Omental fat pad (tissue), 4 donors: ENCODE measurements at places on chromosomes 5 and 9.

- DNase-seq, result no peak
Observed at GRCh38 chr9:109276469-109277440, 44.1 kb downstream of the EPB41L4B start.

DNA sequence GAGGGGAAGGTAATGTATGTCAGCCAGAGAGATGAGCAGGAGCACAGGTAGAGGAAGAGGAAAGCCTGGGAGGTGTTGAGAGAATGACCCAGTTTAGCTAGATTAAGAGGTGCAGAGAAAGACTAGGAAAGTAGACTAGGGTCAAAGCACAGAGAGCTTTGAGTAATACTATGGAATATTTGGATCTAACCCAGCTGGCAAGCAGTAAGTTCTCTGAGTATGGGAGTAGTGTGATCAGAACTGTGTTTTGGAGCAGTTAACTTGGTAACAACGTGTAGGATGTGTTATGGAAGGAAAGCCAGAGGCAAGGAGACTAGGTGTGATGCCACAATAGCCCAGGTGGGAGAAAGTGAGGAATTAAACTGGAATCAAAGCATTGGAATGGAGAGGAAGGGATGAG lies 84.9 kb upstream of the PTGER4 start:
- DNase-seq, result no peak

GRCh38 chr9:27701587-27701986 lies 128.3 kb upstream of the C9orf72 start:
- DNase-seq, result no peak

- DNase-seq, result no peak
Observed at GRCh38 chr5:2415678-2416077, 335.8 kb downstream of the IRX2 start.

GRCh38 chr5:111229221-111229835 lies 5.1 kb downstream of the CAMK4 start:
- no peak for DNase-seq

DNA sequence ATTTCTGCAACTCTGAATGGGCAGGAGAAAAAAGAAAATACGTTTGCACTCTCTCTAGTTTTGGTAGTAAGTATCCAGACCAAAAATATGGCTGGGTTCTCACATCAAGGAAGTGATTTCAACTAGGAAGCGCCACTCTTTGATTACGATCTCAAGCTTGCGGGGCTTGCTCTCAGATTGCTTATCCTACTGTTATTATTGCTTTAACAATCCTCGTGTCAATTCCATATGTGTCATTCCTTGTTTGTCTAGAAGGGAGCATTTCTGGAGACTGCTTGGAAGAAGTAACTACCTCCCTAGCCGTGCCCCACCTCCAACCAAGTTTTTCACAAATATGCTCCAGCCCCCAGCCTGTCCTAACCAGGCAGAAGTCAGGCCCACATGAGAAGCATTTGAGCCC lies 3.5 kb downstream of the PRUNE2 start:
- no peak for DNase-seq

DNA sequence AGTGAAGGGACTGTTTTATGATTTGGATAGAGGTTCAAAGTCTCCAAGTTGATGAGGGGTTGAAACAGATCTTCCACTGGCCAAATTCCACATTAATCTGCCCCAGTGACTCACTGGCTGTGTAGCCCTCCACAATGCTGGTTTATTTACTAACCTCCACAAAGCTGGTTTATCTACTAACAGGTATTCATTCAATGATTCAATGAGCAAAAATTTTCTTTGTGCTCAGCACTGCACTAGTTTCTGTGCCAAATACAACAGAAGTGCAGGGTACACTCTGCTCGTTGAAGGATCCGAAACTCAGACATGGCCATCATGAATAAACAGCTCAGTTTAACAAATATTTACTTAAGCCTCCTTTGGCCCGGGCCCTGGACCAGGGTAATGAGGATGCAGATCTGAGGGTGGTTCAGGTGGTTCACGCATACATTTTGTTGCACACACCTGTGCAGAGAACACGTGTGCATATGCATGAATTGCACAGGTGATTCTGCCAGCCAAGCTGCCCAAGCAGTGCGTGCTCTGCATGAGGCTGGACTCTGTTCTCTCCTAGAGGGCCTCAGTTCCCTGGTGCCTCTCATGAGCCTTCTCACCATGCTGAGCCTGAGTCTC lies 71.0 kb downstream of the SH3PXD2B start:
- DNase-seq, result no peak

GRCh38 chr5:140546851-140547507 lies 483 bp upstream of the EIF4EBP3 start:
- no peak for DNase-seq

- peak; percentile 48 for DNase-seq
Observed at GRCh38 chr5:78518365-78519197, 130.0 kb downstream of the LHFPL2 start.

DNA sequence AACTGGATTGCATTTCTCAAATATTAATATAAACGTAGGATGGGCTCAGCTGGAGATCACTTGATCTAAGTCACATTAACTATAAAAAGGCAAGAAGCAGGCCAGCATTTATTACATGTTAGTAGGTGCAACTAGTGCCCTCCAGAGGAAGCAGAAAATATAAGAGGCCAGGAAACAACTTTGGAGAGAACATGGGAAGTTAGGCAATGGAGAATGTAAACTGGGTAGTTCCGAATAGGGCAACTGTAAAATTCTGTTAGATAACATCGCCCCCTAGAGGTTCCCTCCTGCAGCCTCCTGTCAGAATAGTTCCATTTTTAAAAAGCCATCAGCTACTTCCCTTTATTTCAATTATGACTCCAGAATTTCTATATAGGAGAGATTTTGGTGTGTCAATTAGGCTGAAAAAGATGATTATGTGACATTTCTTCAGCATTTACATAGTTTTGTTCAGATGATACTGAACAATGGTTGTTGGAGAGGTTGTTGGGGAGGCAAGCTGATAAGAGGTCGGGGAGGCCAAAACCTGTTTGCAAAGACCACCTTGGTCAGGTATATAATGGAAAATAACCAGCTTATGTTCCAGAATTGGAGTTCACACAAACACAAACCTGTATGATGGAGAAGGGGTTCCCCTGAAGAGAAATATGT lies 22.4 kb downstream of the CCL28 start:
- DNase-seq, result no peak

- DNase-seq, result no peak
Observed at GRCh38 chr9:136881691-136882108, 4.6 kb upstream of the TRAF2 start.

- no peak for DNase-seq
Observed at GRCh38 chr9:121811751-121812150, 160.3 kb downstream of the DAB2IP start.

- DNase-seq, result no peak
Observed at GRCh38 chr5:927172-928015, 34.7 kb downstream of the TRIP13 start.

GRCh38 chr9:33244137-33244784 lies 4.3 kb downstream of the SPINK4 start:
- no peak for DNase-seq

- no peak for DNase-seq
Observed at GRCh38 chr9:26292943-26293342, 599.7 kb downstream of the CAAP1 start.

GRCh38 chr9:132645711-132646110 lies 24.1 kb downstream of the DDX31 start:
- DNase-seq, result no peak

DNA sequence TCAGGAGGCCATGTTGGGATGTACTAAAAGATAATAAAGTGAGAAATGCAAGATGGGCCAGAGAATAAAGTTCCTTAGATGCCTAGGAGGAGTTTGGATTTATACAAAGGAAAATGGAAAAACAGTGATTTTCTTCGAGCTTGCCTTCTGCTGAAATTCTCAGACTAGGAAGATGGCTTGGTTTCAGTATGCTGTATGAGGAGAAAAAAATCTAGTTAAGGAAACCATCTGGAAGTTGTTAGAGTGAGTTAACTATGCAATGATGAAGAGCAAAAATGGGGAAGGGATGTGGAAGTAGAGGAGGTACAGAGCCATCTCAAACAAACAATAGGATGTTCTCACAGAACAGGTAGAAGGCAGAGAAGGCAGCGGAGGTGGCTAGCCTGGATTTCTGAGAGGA lies 162.9 kb upstream of the FTMT start:
- DNase-seq, result no peak

GRCh38 chr5:88660264-88660946 lies 222.6 kb downstream of the MEF2C start:
- no peak for DNase-seq

- DNase-seq, result no peak
Observed at GRCh38 chr5:66247176-66247960, 103.3 kb downstream of the SREK1 start.

- DNase-seq, result no peak
Observed at GRCh38 chr9:121153642-121154041, 48.0 kb downstream of the RAB14 start.

- peak; percentile 58 for DNase-seq
Observed at GRCh38 chr9:136093995-136094881, 851 bp downstream of the NACC2 start.

- peak; percentile 49 for DNase-seq
Observed at GRCh38 chr5:15500325-15501001, 483 bp downstream of the FBXL7 start.

- no peak for DNase-seq
Observed at GRCh38 chr5:73617510-73618279, 8.3 kb upstream of the ARHGEF28 start.

DNA sequence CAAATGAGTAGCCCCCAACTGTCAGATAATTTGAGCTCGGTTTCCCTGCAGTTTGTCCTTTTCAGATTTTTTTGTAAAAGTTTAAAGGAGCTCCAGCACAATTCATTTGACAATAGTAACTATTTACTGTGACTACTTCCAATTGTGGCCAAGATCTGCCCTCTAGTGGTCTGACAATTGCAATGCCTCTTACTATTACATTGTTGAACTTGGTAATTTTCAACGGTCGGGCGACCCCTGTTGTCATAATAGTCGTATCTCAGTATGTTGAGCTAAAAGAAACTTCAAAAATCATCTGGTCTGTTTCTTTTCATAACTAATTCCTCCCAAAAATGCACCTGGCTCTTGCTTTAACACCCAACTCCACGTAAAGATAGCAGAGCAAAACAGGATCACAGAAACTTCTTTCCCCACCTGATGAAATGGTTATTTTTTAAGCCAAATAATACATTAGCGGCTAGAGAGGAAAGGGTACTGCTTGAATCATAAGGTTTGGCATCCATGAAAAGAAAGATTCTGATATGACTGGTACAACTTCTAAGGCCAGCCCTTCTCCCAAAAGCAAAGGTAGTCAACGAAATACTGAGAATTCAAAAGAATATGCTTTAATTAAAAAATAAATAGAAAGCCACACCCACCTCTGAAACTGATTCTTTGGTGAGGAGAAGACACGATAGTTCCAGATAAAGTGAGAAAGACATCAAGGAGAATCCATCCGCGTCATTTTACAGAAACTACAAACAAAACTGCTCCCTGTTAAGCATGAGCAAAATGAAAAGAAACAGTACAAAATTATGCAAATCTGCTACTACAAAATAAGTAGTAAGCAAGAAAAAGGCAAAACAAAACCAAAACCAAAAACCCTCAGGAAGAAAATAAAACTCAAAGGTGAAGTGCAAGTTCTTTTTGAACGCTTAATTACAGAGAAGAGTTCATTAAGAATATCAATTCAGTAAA lies 76.9 kb upstream of the HTR4 start:
- no peak for DNase-seq

- DNase-seq, result no peak
Observed at GRCh38 chr9:117034866-117035265, 347.8 kb downstream of the TRIM32 start.

DNA sequence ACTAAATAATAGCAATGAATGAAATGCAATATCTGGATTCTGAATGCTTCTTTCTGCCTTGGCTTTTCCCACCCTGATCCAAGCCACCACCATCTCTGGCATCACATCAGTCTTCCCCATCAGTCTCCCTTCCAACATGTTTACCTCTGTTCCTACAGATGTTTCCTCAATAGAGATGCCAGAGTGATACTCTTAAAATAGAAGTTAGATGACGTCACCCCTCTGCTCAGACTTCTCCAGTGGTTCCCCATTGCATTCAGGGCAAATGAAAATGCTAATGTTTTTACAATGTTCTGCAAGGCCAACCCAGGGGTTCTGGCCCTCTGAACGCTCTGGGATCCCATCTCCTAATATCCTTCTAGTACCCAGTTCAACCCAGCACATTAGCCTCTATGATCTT lies 305.8 kb downstream of the TRIM32 start:
- no peak for DNase-seq

GRCh38 chr5:88244686-88245085 lies 24.0 kb downstream of the TMEM161B start:
- DNase-seq, result no peak

GRCh38 chr5:56350597-56351170 lies 117.6 kb upstream of the ANKRD55 start:
- DNase-seq, result no peak

DNA sequence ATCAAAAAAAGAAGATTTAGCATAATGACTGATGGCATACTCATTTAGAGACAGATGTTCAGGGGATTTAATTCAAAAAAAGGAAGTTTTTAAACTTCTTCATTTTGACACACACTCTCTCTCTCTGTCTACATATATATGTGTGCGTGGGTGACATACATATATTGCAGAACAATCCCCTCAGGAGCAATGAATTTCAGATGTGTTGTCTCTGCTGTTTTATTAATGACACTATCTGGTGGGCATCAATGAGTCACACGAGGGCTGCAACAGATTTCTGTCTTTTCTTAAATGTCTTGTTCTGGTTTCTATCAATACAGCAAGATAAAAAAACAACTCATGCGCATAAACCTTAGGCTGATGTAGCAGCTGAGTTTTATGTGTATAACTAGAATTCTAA lies 123.5 kb upstream of the SLCO6A1 start:
- no peak for DNase-seq

- DNase-seq, result no peak
Observed at GRCh38 chr5:81140943-81141342, 92.2 kb upstream of the CKMT2 start.

- DNase-seq, result no peak
Observed at GRCh38 chr5:76960004-76960625, 7.3 kb downstream of the CRHBP start.

DNA sequence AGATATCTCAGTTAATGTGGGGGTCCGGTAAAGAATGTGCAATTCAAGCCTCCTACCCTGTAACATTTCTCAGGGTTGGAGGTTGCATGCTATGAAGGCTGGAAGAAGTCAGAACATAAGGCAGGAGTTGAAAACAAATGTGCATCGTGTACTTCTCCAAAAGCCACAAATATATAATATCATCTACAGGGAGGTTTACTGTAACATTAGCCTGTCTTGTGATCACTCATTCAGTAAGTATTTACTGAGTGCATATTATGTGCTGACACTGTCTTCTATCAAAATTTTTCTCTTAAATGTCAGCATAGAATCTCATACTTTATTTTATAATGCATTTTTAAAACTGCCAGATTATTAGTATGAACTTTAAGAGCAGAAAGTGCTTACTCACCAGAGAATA lies 105.6 kb upstream of the ZNF366 start:
- no peak for DNase-seq

- no peak for DNase-seq
Observed at GRCh38 chr5:172144291-172144815, 43.7 kb downstream of the STK10 start.

- DNase-seq, result no peak
Observed at GRCh38 chr5:177389241-177390169, 5.3 kb downstream of the SLC34A1 start.

GRCh38 chr5:53575831-53576230 lies 15.4 kb downstream of the NDUFS4 start:
- no peak for DNase-seq

GRCh38 chr5:93385655-93386054 lies 195.4 kb downstream of the NR2F1-AS1 start:
- no peak for DNase-seq

- DNase-seq, result no peak
Observed at GRCh38 chr5:153352685-153353219, 137.7 kb upstream of the GRIA1 start.

GRCh38 chr5:36311956-36312355 lies 10.3 kb upstream of the RANBP3L start:
- no peak for DNase-seq

- no peak for DNase-seq
Observed at GRCh38 chr9:135993765-135994500, 32.8 kb upstream of the UBAC1 start.
